ENCODE measurements at places on chromosomes 4 and X.

- no peak for DNase-seq
Measured at GRCh38 chr4:166078955-166079354, 205.9 kb downstream of the TLL1 start.

- no peak for DNase-seq
Measured at GRCh38 chrX:9135901-9136510, 102.1 kb upstream of the FAM9B start.

GRCh38 chr4:24856586-24856985, 56.3 kb downstream of the CCDC149 start:
- no peak for DNase-seq

GRCh38 chrX:13082206-13083065, 38.0 kb upstream of the FAM9C start:
- DNase-seq: no peak

DNA sequence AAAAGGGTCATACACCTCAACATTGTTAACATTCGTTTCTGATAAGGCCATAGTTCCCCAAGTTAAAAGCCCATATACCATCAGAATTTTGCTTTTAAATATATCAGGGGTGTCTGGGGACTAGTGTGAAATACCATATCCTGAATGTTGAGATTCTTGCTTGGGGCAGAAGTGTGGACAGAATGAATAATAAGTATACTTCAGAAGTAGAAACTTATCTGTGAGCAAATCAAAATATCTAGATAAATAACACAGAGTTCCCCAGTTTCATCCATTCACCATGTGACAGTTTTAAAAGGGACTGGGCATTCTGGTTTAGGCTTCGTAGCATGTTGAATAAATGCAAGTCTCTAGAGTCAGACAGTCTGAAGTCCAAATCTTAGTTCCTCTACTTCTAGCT, 110.5 kb downstream of the CHRNA9 start:
- DNase-seq: no peak

GRCh38 chrX:145677109-145677817, 140.4 kb upstream of the SLITRK2 start:
- no peak for DNase-seq

- DNase-seq: no peak
Measured at GRCh38 chrX:350534-351323, 32.1 kb upstream of the GTPBP6 start.

- no peak for DNase-seq
Measured at GRCh38 chr4:158462611-158463010, 59.1 kb upstream of the RXFP1 start.

- DNase-seq: no peak
Measured at GRCh38 chrX:46317163-46317562, 228.1 kb downstream of the ZNF674 start.

- no peak for DNase-seq
Measured at GRCh38 chr4:73459048-73459421, 22.5 kb upstream of the AFM start.

GRCh38 chr4:20195071-20195885, 56.4 kb upstream of the SLIT2 start:
- DNase-seq: no peak

- DNase-seq: no peak
Measured at GRCh38 chr4:47368211-47368610, 95.3 kb downstream of the COMMD8 start.

GRCh38 chr4:151801547-151802516, 41.0 kb upstream of the GATB start:
- peak; percentile 60 for DNase-seq

GRCh38 chr4:61896634-61897033, 696.5 kb downstream of the ADGRL3 start:
- no peak for DNase-seq

- DNase-seq: no peak
Measured at GRCh38 chr4:121938282-121939092, 13.4 kb downstream of the TRPC3 start.

DNA sequence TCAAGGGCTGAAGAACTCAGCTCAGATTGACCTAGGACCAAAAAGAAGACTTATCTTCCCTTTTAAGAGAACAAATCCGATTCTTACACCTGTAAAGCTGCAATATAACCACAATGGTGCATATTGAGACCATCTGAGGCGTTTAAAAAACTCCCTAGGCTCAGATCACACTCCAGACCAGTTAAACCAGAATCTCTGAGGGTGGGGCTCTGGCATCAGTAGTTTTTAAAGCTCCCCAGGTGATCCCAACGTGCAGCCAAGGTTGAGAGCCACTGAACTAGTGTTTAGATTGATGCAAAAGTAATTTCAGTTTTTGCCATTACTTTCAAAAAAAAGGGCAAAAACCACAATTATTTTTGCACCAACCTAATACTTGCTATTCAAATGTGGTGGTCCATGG, 73.9 kb upstream of the GPM6B start:
- DNase-seq: no peak

DNA sequence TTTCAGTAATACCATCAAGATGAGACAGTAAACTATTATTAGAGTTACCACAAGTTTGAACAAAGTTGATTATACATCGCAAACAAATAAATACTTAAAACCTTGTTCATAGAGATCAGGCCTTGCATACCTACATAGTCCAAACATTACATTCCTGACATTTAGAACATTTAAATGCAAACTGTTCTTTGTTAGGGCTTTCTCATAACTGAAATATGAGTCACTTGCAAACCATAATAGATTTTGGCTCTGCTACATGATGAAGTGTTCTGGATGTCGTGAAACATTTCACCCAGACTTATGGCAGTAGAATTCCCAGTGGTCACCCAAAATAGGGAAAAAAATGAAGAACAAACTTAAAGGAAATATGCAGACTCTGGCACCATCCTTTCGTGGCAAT, 75.0 kb downstream of the FAT4 start:
- no peak for DNase-seq

DNA sequence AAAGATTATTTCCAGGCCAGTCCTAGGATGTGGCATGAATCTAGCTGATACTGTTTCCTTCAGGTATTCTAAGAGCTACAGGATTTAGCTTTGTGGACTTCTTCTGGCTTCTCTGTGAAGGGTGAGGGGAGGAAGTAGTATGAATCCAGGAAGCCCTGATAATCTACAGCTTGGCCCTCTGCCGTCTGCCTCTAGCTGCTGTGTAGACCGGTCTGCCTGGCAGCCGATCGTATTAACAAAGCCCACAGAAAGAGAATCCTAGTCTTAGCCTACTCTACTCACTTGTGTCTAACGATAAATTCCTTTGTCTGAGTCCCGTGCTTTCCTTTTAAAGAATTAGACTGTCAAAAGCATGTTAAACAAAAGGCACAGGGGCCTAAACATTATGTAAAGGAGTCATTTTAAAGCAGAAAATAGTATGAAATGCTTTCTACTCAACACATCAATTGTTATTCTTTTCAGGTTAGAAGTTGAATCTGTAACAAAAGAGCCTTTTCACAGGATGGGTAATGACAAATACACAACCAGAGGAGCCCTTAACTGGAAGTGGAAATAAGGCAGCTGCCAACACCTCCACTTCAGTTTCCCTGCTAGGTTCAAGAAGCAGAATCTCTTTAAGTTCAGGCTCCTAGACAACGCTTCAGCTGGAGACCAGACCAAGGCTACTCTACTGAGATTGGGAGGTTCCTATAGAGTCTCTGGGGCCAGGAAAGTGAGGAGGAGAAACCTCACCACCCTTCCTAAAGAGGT, 48.9 kb upstream of the UCP1 start:
- DNase-seq: no peak

GRCh38 chrX:53000447-53001135, 42.3 kb upstream of the FAM156A start:
- DNase-seq: no peak

- no peak for DNase-seq
Measured at GRCh38 chrX:38999967-39000745, 198.9 kb downstream of the MID1IP1 start.

DNA sequence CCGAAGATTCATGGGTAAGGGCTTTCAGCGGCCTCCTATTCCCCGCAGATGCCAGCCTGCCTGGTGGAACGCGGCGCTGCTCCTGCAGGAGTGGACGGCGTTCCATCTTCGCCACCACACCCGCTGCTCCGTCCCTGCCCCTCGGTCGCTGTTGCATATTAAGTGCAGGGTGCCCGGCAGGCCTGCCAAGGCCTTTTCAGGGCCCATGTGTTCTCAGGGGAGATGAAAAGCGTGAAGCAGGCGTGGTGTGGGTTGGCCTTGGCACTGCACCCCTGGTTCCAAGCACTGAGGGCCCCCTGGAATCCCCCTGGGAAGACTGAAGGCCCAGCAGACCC, 52.0 kb downstream of the SORCS2 start:
- no peak for DNase-seq

- DNase-seq: no peak
Measured at GRCh38 chrX:10142041-10142599, 14.7 kb upstream of the CLCN4 start.

DNA sequence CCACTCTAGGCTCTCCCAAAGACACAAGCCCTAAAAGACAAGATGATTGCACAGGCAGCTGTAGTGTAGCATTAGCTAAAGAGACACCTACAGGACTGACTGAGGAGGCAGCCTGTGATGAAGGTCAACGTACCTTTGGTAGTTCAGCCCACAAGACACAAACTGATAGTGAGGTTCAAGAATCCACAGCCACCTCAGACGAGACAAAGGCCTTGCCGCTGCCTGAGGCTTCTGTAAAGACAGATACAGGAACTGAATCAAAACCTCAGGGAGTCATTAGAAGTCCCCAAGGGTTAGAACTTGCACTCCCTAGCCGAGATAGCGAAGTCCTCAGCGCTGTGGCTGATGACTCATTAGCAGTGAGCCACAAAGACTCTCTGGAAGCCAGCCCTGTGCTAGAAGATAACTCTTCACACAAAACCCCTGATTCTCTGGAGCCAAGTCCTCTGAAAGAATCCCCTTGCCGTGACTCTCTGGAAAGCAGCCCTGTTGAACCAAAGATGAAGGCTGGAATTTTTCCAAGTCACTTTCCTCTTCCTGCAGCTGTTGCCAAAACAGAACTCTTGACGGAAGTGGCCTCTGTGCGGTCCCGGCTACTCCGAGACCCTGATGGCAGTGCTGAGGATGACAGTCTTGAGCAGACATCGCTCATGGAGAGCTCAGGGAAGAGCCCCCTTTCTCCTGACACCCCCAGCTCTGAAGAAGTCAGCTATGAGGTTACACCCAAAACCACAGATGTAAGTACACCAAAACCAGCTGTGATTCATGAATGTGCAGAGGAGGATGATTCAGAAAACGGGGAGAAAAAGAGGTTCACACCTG, 306.3 kb downstream of the ANK2 start:
- DNase-seq: no peak

DNA sequence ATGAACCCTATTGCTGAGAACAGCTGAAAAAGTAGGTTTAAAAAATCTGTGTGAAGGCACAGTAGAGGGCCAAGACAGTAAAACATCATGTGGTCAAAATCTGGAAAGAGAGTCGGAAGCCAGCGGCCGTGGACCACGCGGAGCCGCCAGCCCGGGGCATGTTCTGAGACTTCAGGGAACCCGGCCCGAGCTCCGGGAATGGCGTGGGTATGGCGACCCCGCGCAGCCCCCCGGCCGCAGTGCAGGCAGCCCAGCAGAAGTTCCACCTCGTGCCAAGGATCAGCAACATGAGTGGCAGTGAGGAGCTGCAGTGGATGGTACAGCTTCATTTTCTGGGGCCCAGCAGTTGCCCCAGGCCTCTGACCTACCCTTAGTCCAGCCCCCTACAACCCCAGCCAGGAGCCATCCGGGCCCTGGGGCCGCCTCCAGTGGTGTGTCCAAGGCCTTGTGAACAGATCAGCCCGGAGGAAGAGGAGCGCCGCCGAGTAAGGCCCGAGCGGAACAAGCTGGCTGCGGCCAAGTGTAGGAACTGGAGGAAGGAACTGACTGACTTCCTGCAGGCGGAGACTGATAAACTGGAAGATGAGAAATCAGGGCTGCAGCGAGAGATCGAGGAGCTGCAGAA, 94.2 kb downstream of the LARP1B start:
- no peak for DNase-seq

DNA sequence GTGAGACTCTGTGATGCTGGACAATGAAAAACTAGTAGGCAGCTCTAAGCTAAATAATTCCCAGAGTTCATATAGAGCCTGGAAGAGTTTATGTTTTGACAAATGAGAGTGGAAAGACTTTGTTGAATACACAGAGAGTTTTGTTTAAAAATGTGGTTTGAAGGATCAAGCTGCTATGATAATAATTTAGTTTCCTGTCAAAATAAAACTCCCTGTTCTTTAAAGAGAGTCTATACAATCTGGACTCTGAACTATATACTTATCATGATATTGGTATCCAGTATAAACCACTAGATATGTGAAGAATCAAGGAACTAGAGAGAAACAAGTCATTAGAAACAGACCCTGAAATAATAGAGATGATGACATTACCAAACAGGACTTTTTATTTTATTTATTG, 158.6 kb downstream of the C4orf33 start:
- no peak for DNase-seq

GRCh38 chrX:2550328-2551020, 49.7 kb upstream of the DHRSX start:
- DNase-seq: no peak

- no peak for DNase-seq
Measured at GRCh38 chrX:131270080-131270479, 19.0 kb downstream of the IGSF1 start.
